ENCODE measurements at places on chromosomes 1 and 21.

- H3K36me3 ChIP-seq: peaks cover 19% of the 10 kb centered on the region
- H3K4me3 ChIP-seq: no peak overlapping the region
- peaks cover 1% of the 10 kb centered on the region for H3K27me3 ChIP-seq
These were observed 8.0 kb downstream of the ELOA start for GRCh38 chr1:23751050-23751814.

DNA sequence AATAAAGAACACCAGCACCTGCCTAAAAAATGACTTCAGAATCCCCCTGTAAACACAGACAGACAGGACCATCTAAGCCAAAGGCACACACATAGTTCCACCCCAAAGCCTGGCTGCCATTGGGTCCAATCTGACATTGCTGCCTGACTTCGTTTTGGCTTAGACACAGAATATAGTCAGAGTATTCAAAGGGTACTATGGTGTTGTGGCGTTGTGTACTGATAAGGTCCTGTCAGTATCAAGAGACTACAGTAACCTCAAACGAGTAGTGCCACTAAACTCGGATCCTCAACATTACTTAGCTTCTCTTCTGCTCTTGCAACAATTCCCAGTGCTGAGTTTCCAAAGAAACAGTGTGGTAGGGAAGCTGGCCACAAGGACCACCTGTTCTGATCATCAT lies 169.3 kb upstream of the NR5A2 start:
- H3K4me1 ChIP-seq: peaks cover 5% of the 10 kb centered on the region
- no peak overlapping the region for H3K27ac ChIP-seq
- no peak overlapping the region for H3K4me3 ChIP-seq
- no peak for DNase-seq
- H3K36me3 ChIP-seq: no peaks in the 10 kb centered on the region
- no peaks in the 10 kb centered on the region for H3K27me3 ChIP-seq

GRCh38 chr1:37471345-37472231 lies 2.8 kb upstream of the ZC3H12A start:
- H3K27me3 ChIP-seq: peaks cover 9% of the 10 kb centered on the region
- peak overlapping the region; percentile 90 for H3K27ac ChIP-seq
- H3K4me3 ChIP-seq: peak overlapping the region; percentile 86
- peaks cover 43% of the 10 kb centered on the region for H3K4me1 ChIP-seq
- no peak for DNase-seq
- H3K36me3 ChIP-seq: no peaks in the 10 kb centered on the region

DNA sequence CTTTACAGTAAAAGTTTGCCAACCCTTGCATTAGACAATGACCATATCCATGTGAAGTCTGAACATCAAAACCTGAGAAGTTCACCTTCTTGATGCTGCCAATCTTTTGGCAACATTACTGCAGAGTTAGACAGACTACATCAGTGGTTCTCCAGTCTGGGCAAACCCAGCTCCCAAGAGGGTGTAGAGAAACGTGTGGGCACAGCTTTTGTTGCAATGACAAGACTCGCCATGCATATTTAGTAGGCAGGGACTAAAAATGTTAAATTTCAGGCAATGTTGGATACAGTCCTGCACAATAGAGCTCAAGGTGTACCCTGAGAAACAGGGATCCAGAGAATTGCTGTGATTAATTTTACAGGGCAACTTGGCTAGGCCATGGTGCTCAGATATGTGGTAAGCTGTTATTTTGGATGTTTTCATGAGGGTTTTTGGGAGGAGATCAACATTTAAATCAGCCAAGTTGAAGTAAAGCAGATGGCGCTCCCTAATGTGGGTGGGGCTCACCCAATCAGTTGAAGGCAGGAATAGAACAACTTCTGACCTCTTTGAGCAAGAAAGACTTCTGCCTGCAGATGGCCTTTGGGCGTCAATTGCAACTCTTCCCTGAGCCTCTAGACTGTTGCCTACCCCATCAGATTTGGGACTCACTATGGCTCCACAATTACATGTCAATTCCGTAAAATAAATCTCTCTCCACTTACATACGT lies 37.6 kb upstream of the CLDN14 start:
- peaks cover 8% of the 10 kb centered on the region for H3K27me3 ChIP-seq
- peaks cover 46% of the 10 kb centered on the region for H3K4me1 ChIP-seq
- no peak overlapping the region for H3K4me3 ChIP-seq
- H3K36me3 ChIP-seq: no peaks in the 10 kb centered on the region

GRCh38 chr1:244211559-244211944 lies 160.5 kb downstream of the ZBTB18 start:
- H3K36me3 ChIP-seq: no peaks in the 10 kb centered on the region
- H3K4me3 ChIP-seq: no peak overlapping the region
- H3K27ac ChIP-seq: no peak overlapping the region
- no peaks in the 10 kb centered on the region for H3K27me3 ChIP-seq
- no peaks in the 10 kb centered on the region for H3K4me1 ChIP-seq
- no peak for DNase-seq

- DNase-seq: no peak
- H3K27me3 ChIP-seq: peaks cover 1% of the 10 kb centered on the region
- H3K4me1 ChIP-seq: no peaks in the 10 kb centered on the region
- H3K36me3 ChIP-seq: no peaks in the 10 kb centered on the region
- no peak overlapping the region for H3K4me3 ChIP-seq
- H3K27ac ChIP-seq: no peak overlapping the region
These were observed 680.3 kb downstream of the LRRIQ3 start for GRCh38 chr1:73517603-73518191.

- H3K27me3 ChIP-seq: peaks cover 9% of the 10 kb centered on the region
- no peak for DNase-seq
- H3K27ac ChIP-seq: no peak overlapping the region
- H3K4me3 ChIP-seq: no peak overlapping the region
These were observed 43.5 kb downstream of the PROX1 start for GRCh38 chr1:214031267-214031650.

DNA sequence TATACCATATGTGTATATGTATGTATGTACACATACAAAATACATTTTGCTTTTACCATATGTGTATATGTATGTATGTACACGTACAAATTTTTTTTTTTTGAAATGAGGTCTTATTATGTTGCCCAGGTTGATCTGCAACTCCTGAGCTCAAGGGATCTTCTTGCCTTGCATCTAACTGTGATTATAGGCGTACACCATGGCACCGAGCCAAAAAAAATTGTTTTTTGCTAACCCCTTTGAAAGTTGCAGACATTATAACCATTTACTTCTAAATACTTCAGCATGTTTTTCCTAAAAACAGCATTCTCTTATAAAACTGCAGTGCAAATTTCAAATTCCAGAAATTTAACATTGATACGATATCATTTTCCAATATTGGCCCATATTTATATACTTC lies 147.0 kb downstream of the POU2F1 start:
- H3K36me3 ChIP-seq: peaks cover 5% of the 10 kb centered on the region
- no peaks in the 10 kb centered on the region for H3K4me1 ChIP-seq
